ENCODE measurements at places on chromosomes 1 and 21.

- DNase-seq = no peak
These were observed 203.2 kb downstream of the AKT3 start for GRCh38 chr1:243646841-243647240.

DNA sequence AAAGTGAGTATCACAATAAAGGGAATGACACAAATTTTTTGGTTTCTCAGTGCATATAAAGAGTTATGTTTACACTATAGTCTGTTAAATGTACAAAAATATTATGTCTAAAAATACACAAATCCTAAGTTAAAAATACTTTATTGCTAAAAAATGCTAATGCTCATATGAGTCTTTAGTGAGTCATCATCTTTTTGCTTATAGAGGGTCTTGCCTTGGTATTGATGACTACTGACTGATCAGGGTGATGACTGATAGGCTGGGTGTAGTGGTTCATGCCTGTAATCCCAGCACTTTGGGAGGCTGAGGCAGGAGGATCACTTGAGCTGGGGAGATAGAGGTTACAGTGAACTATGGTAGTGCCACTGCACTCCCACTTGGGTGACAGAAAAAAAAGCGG, 12.9 kb upstream of the NUF2 start:
- no peak for DNase-seq

GRCh38 chr1:161484613-161485012, 20.6 kb upstream of the FCGR2A start:
- DNase-seq = no peak

DNA sequence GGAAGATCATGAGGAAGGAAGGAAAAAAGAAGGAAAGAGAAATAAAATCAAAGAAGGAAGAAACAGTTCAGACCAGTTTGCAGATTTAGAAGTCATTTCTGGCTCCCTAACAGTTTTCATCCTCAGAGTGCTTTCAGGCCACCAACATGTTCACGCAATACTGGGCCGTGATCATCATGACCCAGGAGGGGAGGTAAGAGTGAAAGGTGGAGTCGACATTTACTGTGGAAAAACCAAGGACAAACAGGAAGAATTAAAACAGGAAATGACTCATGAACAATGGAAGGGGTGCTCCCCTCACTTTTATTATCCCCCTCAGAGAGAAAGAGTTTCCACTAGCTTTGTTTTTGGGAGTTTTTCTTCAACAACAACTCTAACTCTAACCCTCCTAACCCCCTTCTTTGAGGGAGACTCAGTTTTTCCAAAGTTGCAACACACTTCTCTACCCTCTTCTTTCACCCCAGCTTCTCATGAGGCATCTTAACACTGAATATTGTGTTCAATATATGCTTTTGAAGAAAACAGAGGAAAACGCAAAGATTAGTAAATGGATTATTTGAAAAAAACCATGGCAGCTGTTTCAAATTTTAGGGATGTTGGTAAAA, 60.4 kb downstream of the VANGL2 start:
- DNase-seq = no peak

- no peak for DNase-seq
These were observed 53.3 kb upstream of the FAM89A start for GRCh38 chr1:231093156-231093922.

DNA sequence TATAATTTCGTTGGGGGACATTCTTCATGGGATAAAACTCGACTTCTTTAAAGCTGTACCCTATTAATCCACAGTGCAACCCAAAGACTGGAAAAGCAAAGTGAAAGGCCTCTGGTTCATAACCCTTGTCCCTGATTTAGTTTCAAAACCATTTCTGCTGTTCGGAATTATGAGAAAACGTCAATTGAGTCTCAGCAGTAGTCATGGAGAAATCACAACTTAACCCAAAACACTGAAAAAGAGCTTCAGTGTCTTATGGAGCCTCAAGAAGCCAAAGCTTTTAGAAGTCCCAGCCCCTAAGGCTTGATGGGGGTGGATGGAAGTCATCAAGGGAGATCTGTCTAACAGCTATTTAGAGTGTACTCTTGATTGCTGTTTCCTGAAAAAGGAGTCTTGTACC, 73.5 kb upstream of the VCAM1 start:
- no peak for DNase-seq

DNA sequence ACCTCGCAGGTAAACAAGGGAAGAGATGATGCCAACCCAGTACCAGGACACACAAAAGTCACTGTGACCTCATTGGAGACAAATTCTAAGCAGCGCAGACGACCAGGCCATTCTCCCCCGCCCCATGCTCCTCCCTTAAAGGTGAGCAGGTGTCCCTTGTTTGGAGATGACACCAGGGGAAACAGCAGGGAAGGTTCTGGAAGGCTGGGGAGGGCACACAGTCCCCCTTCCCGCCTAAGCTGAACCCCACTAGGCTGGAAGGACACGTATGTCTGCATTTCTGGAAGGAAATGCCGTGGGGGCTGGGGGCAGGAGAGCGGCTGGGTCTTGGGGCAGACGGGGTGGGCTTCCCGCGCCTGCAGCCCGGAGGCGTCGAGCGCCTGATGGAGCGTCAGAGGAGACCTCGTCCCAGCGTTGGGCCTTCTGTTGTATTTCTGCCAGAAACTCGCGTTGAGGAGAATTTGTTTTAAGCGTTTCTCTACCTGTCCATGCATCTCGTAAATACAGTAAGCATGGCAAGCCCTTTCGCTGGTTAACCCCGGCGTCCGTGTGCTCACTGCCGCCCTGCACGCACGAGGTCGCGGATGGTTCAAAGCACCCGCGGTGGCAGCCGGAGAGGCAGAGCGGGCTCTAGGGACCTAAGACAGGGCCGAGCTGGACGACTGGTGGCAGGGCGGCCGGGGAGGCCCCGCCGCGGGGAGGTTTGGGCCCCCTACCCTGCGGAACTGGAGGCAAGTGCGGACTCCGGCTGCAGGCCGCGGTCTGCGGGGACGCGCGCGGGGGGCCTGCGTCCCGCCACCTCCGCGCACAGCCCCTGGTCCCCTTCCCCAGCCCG, 1.2 kb upstream of the LHX4 start:
- no peak for DNase-seq

GRCh38 chr1:20496241-20496661, 10.2 kb upstream of the CAMK2N1 start:
- peak; percentile 86 for DNase-seq

DNA sequence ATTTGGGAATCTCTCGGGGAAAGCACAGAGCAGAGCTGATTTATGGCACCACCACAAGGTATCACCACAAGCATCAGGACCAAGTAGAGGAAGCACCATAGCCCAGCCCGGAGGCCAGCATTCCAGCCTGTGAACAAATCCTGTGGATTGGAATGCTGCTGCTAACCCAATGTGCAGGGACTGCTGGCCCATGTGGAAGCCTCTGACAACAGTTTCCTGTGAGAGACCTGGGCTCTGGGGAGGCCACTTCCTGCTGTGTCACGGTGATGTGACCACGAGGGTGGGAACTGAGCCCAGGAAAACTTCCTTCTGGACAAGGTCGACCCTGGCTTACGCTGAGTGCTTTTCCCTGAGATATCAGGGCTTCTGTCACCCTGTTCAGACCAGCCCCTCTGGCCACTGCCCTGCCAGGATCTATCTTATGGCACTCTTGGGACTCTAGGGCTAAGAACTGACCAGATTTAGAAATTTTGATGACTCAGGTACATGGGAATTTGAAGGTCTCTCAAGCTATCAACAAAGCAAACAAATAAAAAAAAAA, 88.3 kb upstream of the NGF start:
- DNase-seq = no peak

DNA sequence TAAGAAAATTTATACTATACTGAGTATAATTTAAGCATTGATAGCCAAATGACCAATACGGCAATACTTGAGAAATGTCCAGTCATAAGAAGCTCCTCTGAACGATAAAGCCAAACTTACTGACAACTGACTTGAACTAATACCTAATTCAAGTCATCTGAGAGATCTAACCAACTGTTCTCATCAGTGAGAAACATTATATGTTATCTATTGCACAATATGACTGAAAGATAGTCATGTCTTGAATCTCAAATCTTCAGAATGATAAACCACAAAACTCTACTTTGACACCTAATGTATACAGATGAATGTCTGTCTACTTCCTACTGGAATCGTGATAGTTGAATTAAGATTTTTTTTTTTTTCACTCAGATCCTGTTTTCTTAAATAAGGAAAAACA, 39.0 kb downstream of the APP start:
- no peak for DNase-seq

GRCh38 chr1:225520587-225521227, 92.9 kb upstream of the LBR start:
- DNase-seq = no peak

DNA sequence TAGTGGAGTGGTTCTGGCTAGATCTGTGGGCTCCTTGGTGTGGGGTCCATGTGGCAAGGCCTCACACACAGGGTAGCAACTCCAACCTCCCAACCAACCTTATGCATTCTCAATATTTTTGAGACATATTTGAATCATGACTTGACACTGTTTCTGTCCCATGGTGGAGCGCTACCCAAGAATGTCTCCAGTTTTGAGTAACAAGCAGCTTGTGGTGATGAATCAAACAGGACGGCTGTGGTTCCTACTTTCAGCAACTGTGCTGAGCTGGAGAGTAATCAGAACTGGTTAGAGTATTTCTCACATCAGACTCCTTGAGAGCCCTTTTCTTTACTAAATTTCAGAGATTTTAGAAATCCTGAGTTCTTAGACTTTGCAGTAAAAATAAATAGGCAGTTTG, 3.1 kb downstream of the LCE3D start:
- DNase-seq = no peak

Data from RWPE1 (cell line).